ENCODE measurements at places on chromosomes 12 and 14.

DNA sequence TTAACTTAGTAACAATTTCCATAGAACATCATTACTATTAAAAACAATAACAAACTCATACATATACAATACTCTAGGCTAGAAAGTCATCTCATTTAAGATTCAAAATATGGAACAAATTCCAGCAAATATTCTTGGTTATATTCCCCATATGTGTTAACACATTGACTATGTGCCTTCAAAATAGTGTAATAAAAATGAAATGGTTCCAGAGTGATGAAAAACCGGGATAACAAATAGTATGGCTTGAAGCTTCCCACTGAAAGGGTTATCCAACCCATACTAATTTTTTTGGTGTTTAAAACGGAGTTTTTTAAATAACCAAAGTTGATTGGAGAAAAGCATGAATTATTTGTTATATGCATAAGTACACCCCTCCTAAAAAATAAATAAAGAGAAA lies 5.3 kb downstream of the LRIG3 start:
- DNase-seq = no peak

GRCh38 chr14:24343795-24344660 lies 4.2 kb upstream of the RIPK3 start:
- peak; percentile 78 for DNase-seq

DNA sequence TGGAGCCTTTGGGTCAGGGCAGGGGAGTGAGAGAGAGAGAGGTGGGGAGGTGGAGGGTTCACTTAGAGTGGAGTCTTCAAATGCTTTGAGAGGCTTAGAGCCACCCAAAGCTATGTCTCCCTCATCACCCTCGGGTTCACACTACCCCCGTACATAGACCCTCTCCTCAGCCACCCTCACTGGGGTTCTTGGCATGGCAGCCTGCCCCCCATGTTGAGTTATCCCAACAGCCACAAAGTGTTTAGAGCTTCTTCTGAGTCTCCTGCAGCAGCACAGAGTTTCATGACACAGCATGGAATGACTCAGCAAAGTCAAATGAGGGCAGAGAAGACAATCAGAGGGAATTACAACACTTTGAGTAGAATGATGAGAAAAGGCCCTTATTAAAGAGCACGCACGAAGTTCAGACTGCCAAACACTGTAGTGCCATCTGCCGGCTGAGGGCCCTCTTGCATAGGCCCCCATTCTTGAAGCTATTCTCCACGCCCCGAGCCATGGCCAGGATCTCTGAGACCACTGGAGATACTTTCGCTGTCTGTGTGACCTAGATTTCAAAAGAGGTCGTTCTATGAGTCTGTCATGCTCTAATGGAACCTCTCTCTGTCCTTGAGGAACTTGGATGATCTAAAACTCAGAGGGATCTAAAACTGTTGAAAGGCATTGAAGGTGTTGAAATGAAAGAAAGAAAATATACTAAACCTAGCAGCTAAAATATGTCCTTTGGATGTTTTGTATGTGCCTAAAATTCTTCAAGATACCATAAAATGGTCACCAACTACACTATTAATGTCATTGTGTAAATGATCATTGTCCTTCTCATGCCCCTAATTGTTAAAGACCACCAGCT lies 221.9 kb downstream of the PELI2 start:
- peak; percentile 87 for DNase-seq

DNA sequence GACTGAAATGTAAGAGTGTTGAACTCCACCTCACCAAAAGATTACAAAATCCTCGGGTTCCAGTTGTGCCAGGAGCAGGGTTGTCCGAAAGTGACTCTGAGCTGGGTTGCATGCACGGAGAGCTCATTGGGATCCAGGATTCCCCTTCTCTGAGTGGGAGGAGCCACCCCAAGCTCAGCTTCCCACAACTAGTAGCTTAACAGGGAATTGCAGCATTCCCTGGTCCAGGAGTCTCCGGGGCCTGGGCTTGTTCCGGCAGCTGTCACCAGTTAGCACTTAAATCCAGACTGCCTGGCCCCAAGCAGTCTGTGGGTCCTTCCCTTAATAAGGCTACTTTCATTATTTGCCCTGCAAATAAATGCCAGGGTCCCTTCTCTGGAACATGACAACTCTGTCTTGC lies 50.1 kb downstream of the CD9 start:
- no peak for DNase-seq

DNA sequence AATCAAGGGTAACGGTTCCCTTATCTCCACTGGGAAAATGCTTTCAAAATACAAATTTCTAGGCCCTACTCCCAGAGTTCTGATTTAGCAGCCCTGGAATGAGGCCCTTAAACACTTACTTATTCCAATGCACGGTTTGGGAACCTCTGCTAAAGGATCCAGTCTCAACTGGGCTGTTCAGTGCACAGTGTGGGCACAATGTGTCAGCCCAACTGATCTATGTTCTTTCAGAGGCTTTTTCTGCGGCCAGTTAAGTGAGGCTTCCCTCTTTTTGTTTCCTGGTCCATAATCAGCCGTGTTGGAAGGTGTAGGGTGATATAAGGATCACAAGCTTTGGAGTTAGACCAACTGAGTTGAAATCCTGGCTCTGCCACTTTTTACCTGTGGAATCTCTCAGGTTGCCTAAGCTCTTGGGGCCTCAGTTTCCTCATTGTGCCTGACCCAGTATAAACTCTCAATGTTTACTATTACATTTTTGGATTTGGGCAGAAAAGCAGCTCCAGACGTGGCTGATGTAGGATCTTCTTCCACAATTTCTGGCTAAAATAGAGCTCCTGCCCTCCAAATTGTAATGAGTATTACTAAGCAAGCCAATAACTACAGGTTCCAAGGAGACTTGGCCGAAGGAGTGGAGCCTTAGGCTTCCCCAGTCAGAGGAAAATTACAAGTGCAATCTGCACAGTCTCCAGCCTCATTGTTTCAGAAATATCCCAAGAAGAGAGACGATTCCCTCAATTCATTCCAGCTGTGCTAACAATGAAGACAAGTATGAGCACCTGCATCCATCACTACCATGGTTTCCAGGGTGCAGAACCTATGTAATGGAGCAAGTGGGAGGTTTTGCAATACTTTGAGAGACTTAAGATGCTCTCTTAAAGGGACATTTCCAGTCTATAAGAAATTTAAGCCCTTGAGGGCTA lies 2.3 kb upstream of the ANGEL1 start:
- no peak for DNase-seq

GRCh38 chr14:23386999-23387398 lies 10.2 kb downstream of the CMTM5 start:
- DNase-seq = no peak

- no peak for DNase-seq
These were observed 12.9 kb downstream of the TBX3 start for GRCh38 chr12:114671066-114671442.

DNA sequence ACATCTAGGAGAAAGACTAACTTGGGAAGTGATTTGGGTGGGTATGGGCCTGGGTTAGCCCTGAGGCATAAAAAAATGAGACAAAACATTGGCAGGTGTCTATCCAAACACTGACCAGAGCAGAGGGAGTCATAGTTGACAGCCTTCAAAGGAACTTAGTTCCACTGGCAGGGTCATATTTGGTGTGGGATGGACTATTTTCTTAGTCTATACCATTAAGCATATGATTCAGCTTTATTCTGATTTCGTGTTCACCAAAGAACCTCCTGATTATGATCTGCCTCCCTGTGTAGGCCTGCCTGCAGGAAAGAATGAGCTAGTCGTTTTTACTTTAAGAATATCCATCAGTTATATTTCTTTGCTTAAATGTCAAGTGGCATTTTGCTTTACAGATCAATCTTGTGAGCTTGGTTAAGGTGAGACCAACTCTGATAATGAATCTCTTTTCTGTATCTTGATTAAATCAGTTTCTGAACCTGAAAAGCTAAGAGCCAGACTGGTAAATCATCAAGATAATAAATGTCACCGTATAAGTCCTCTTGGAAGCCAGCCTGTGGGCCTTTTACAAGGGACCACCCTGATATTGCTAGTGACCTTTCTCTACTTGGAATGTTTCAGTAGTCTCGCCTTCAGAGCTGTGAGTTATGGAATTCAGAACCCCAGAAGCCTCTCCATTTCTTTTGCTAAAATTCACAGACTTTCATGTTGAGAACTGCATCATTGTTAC lies 182.9 kb downstream of the MON2 start:
- no peak for DNase-seq

GRCh38 chr12:42812086-42812485 lies 222.5 kb upstream of the PRICKLE1 start:
- DNase-seq = no peak

DNA sequence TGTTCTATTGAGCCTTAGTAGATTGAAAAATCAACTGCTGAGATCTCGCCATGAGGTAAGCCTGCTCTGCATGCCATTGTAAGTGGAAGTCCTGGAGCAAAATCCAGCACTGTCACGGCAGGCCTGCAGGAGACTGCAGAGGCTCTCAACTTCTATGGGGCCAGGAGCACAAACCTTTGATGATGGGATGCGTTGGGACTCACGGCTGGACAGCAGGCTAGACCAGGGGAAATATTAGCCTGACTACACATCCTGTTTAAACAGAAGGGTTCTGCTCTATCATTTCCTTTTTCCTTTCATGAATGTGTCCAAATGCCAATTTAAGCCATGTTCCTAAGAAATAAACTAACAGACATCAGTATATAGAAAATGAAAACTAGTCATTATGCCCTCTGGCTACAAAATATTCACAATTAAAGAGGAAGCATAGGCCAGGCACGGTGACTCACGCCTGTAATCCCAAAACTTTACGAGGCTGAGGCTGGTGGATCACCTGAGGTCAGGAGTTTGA lies 33.9 kb upstream of the RASSF8 start:
- no peak for DNase-seq

- peak; percentile 71 for DNase-seq
These were observed 6.5 kb upstream of the PRPH start for GRCh38 chr12:49288412-49288853.

DNA sequence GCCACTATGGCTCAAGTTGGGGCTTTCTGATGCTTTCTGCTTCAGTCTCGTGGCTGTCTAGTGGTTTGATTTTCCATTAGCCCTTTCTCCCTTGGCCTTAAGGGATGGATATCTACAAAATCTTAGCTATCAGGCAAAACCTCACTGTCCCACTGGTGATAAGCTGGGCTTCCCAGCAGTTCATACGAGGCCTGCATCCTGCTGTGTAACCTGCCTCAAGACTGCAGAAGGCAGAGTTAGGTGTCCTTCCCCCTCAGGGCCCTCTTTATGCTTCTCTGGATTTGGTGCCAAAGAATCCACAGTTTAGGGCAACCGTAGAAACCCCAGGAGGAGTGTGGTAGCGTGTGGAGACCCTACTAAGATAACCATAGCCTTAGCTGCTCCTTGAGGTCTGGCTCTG lies 38.9 kb downstream of the ETV6 start:
- no peak for DNase-seq

- no peak for DNase-seq
These were observed 53.2 kb upstream of the DYRK2 start for GRCh38 chr12:67595365-67595764.

- DNase-seq = no peak
These were observed 1.6 kb downstream of the IRAK4 start for GRCh38 chr12:43760396-43760795.

- DNase-seq = no peak
These were observed 214.9 kb upstream of the HMGA2 start for GRCh38 chr12:65609359-65609771.

DNA sequence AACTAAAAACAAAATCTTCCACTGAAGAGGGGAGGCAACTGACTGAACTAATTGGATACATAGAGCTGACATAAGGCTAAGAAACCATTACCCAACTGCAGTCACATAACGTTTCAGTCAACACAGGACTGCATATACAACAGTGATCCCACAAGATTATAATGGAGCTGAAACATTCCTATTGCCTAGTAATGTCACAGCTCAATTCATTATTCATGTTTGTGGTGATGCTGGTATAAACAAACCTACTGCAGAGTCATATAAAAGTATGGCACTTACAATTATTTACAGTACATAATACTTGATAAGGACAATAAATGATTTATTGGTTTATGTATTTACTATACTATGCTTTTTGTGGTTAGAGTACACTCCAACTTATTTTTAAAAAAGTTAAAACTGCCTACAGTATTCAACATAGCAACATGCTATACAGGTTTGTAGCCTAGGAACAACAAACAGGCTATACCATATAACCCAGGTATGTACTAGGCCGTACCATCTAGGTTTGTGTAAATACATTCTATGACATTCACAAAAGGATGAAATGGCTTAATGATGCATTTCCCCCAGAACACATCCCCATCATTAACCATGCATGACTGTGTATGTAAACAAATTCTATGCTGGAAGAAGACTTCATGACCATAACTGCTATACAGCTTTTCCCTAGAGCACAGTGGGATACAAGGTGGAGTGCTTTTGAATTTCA lies 4.3 kb downstream of the NAP1L1 start:
- DNase-seq = no peak

- DNase-seq = no peak
These were observed 86.7 kb upstream of the FZD10 start for GRCh38 chr12:130075497-130076076.

Data from hepatocyte (in vitro differentiated cells).